Hematopoietic multipotent progenitor cell treated with erythropoietin and hydrocortisone succinate and interleukin-3 and kit ligand, for 17 days (in vitro differentiated cells): ENCODE measurements at places on chromosomes 7 and 10.

DNA sequence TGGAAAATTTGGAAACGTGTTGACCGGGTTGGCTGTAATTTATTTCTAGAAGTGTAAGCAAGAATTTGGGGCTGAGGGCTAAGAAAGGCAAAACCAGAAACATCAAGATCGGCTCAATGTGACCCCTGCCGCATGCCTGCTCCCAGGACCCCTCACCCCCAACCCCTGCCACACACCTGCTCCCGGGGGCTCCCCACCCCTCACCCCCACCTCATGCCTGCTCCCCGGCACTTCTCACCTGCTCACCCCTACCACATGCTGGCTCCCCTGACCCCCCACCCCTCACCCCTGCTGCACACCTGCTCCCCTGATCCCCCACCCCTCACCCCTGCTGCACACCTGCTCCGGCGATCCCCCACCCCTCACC lies 19.0 kb upstream of the CFAP46 start:
- no peak for DNase-seq

GRCh38 chr7:22356701-22357310 lies at the start of gene RAPGEF5:
TSS of gene RAPGEF5 (minus strand) at chr7:22357154. CDS start at chr7:22357060, 94 bp downstream.
- DNase-seq: no peak

- no peak for DNase-seq
These were observed 23.8 kb upstream of the GSDME start for GRCh38 chr7:24781106-24781505.

DNA sequence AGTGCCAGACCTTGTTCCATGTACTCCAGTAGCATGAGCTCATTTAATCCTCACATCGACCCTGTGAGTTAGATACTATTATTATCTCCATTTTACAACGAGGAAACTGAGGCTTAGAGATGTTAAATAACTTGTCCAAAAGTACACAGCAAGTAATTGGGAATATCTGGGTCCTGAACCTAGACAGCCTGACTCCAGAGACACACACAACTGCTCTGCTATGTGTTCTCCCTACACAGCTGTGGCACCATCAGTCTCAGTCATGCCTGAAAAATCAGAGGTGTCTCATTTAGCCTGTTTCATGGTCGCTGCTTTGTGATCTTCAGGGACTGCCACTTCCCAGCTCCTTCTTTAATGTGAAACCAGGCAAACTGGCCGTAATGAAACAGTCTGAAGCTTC lies 56.5 kb downstream of the COL1A2 start:
- DNase-seq: no peak

DNA sequence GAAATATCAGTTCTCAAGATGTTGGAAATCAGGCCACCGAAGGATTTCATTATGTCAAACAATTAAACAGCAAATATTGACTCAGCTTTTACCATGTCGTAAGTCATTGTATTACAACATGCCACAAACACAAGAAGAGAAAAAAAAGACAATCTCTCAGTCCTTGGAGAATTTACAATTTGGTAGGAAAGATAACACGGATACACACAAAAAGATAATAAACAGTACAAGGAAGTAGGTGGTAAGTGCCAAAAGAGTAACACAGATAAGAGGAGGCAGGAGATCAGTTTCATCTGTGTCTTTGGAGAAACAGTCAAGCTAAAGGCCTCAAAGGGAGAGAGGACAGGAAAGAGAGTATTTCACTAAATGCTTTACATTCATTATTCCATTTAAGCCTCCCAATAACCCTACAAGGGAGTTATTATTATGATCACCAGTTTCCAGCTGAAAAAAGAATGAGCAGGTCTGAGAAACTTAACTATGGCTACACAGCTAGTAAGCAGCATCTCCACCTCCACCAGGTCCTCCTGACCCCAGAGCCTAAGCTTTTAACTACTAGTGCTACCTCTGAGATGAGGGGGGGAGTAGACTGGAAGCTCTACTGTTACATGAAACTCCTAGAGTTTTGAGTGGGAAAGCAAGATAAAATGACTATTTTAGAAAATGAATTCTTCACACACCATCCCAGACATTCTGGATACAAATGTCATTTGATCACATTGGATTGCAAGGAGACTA lies 13.9 kb upstream of the DNAJC1 start:
- no peak for DNase-seq

DNA sequence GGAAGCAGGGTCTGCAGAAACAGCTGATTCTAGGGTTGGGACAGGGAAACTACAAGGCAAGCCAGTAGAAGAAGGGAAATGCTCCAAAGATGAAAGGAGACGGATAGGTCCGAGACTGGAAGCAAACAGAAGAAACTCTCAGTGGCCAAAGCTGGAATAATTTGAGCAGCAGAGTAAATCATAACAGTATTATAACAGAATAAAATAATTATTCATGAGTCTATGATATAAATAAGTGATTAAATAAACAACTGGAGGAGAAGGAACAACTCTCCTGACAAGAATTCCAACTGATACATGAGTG lies 27.6 kb downstream of the EZH2 start:
- no peak for DNase-seq

DNA sequence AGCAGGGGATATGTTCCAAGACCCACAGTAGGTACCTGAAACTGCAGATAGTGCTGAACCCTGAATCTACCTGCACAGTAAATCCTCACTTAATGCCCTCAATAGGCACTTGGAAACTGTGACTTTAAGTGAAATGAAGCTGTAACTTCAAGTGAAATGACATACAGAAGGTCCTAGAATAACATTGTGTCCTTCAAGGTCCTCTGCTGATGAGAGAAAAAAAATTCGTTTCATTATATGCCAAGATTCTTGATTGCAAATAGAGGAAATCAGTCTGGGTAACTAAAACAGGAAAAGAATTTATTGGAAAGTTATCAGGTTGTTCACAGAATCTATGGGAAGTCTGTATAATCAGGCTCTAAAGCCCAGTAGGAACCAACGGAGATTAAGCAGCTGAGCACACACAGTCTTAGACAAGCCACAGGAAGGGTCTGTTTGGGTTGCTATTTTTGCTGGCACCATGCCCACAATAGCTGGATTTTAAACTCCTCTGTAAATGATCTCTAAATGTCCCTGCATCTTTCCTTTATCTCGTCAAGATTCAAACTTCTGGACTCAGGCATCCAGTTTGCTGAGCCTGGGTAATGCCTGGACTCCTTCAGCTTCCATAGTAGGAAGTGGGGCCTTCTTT lies 57.5 kb downstream of the EXOC4 start:
- DNase-seq: no peak

DNA sequence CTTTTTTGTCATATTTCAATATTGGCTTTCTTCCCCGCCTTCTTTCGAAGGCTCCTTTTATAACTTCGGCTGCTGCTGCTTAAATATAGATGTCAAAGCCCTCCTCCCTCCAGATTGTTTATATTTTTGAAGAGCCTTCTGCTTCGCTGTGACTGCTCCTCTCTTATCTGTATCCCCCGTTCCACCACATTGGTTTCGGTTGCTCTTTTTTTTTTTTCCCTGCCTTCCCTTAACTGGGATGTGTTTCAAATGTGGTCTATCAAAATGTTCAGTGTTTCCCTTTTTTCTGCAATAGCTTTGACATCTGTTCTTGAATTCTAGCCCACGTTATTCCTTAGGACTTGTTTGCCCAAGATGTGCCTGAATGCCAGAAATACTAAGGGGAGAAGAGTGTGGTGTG lies 96.4 kb downstream of the CUX1 start:
- DNase-seq: peak; percentile 51

GRCh38 chr10:104127411-104127810 lies 5.4 kb downstream of the SFR1 start:
- peak; percentile 59 for DNase-seq

DNA sequence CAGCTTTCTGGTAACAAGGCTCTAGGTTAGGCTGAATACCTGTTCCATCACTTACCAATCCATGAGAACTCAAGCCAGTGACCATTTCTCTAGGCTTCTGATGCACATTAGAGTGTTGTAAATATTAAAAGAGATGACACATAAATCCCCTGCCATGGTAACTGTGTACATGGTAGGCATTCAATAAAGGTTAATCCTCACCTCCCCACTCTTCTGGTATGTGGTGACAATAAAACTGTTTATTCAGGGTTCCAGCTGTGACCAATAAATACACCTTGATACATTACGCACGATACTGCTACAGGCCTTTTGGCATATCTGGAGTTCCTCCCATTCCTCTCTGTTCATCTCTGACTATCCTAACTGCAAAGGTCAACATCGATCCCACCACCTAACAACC lies 171.9 kb downstream of the SRPK2 start:
- no peak for DNase-seq

- DNase-seq: no peak
These were observed 54.3 kb downstream of the KCNH2 start for GRCh38 chr7:150923802-150924201.

DNA sequence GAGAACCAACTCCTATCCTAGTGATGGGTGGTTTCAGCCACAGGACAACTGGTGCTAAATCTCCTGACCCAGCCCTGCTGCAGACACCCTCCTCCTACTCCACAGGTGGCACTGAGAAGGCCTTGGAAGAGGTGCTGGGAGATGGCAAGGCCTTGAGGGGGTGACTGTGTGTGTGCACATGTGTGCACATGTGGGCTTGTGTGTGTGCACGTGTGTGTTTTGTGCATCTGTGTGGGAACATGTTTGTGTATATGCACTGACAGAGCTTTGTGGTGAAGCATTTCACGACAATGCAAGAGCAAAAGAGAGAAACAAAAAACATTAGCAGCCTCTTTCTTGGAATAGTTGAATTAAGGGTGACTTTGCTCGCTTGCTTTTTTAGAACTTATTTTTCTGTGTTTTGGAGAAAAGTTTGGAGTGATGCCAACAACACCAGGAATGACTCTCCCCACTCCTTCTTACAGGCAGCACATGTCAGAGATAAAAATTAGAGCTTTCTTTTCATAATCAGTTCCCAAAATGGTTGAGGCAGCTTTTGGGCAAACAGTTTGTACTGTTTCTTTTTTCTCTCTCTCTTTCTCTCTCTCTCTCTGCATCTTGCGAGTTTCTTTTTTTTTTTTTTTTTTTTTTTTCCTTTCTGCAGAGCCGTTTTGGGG lies 69.5 kb downstream of the SEC61G start:
- DNase-seq: no peak

DNA sequence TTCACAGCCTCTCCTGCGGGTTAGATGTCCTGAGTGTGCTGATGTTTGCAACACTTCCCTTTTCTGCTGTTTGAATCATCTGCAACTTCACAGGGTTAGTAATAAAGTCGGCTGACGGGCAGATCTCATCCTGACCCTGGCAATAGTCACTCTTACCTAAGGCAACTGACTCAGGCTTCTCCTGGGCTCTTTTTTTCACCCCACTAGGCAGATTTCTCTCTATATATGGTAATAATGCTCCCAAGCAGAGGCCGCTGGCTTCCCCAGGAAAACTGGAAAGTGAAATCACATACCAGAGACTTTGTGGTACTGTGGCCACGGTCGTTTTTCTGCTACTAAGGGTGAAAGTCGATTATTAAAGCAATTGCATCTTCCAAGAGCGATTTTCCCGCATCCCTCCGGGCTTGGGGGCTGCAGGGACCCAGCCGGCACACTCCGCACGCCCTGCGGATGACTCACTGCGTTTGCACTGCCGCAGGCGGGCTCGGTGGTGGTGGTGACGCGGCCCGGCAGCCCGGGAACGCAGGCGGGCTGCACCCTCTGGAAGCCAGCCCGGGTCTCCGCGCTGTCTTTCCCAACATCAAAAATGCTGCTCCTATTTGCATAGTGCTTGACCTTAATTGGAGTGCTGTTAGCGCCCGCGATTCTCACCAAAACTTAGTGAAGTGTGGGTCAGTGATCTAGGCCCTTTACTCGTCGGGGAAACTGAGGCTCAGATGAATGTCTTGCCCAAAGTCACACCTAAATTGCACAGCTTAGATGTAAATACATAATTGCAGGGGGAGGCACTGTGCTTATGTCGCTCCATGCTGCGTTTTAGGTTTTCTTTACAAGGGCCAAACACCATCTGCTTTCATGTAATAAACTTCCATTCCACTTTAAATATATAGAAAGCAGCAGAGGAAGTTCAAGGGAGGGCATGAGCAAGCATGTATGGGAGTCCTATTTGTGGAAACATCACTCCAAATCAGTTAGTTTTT lies 47.6 kb upstream of the ITGB1 start:
- DNase-seq: no peak

GRCh38 chr10:123993534-123994416 lies 99.6 kb downstream of the CHST15 start:
- DNase-seq: no peak

- no peak for DNase-seq
These were observed 2.8 kb downstream of the CALHM3 start for GRCh38 chr10:103476046-103476768.

DNA sequence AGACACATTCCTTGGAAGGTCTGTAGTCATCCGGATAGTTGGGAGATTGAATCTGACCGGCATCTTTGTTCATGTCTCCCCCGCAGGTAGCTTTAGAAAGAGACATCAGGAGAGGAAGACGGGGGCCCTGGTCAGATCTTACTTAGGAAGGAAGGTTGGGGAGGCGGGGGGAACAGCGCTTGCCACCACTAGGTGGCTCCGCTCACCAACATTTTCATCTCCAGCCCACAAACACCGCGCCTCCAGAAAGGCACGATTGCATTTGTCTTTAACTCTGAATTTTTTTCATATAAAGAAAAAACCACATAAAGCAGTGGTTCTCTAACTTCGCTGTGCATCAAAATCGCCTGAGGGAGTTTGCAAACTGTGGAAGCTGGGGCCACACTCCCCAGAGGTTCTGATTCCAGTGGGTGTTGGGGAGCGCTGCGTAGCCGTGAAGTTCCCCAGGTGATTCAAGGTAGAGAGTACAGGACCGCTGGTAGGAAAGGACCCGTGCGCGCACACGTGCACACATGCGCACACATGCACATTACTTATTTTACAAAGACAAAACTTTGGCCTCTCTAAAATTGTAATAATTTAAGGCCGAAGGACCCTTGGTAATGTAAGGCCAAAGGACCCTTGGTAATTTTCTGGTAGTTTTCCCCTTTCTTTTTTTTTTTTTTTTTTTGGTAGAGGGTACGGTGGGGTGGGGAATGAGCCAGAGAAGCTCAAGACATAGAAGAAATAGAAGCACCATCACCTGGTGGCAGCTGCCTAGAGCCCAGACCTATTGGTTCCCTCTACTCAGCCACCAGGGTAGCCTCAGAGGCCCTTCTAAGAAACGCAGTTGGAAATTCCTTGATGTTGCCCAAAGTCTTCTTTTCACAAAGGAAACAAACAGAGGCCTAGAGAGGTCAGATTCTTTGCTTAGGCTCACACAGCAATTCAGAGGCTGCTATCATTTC lies 37.4 kb upstream of the OPALIN start:
- DNase-seq: peak; percentile 47
